Right atrium auricular region (tissue), 2 donors: ENCODE measurements at places on chromosomes 11 and 22. TPM values are rescaled to one million over a fixed set of nuclear protein-coding genes. Genes with fewer than 3 reads are reported as not detected.

DNA sequence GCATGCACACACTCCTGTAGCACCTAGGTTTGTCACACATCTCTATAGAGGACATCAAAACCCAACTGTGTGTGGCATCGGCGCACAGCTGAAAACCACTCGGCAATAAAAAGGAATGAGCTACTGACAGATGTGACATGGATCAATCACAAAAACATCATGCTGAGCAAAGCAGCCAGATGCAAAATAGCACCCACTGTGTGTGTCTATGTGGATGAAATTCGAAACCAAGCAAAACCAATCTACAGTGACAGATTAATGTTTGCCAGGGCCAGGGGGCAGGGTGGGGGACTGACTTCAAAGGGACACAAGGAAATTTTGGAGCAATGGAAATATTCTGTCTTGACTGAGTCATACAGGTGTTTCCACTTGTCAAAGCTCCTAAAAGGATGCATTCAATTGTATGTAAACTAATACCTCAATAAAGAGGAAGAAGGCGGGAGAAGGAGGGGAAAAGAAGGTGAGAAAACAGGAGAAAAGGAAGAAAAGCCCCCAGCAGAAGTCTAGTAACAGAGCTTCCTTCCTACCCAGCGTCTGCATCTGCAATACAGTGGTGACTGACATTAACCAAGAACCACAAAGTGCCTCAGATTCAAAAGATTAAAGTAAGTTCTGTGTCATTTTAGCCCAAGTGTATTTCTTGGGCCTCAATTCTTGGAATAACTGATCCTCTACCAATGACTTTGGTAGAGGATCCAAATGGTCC, 49.8 kb downstream of the PACSIN2 start:
- no peaks in the 10 kb centered on the region for H3K4me1 ChIP-seq
- H3K4me3 ChIP-seq = no peak overlapping the region
- no peak for DNase-seq
- no peak overlapping the region for H3K27ac ChIP-seq
- no peaks in the 10 kb centered on the region for H3K36me3 ChIP-seq

DNA sequence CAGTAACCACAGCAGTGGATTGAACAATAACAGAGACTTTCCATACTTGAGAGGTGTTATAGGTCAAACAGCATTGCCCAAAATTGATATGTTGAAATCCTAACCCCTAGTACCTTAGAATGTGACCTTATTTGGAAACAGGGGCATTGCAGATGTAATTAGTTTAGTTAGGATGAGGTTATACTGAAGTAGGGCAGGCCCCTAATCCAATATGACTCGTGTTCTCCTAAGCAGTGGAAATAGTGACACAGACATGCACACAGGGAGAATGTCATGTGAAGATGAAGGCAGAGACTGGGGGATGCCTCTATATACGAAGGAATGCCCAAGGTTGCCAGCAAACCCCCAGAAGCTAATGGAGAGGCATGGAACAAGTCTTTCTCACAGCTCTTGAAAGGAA, 270.5 kb downstream of the TENM4 start:
- H3K4me1 ChIP-seq = peaks cover 7% of the 10 kb centered on the region
- no peaks in the 10 kb centered on the region for H3K36me3 ChIP-seq
- H3K27ac ChIP-seq = no peak overlapping the region
- no peak overlapping the region for H3K4me3 ChIP-seq
- no peaks in the 10 kb centered on the region for H3K27me3 ChIP-seq

DNA sequence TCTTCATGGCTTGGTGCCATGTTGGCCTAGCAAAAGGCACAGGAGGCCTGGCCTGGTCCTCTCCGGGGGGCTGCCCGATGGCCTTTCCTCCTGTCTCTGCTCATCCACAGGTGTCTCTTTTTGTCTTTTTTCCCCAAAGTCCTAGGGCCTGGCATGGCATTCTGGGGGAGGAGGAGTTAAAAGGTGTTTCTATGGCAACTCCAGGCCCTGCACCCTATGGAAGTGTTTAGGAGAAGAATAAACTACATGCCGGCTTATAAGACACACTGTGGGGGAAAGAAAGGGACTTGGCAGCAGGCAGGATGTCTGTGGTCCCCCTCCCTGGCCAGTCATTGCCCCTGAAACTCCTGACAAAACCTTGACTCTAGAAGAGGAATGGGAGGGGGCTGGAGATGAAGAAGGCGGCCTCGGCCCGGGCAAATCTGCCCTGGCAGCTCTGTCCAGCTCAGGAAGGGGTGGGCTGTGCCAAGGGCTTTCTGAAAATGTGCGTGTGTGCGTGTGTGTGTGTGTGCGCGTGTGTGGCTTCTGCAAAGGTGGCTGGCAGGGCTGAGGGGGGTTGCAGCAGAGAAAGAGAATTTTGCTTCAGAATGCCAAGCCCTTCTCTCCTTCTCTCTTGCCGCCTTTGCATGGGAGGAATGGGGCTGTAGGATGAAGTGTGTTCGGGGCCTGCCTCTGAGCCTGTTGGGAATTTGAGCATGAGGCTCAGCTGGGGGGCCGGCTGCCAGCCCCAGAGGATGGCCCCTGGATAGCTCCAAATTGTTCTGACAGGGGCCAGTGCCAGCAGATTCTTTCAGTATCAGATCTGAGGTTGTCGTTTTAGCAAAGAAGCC, 3.2 kb downstream of the TIMP3 start:
- H3K4me1 ChIP-seq = no peaks in the 10 kb centered on the region
- H3K27me3 ChIP-seq = no peaks in the 10 kb centered on the region
- H3K4me3 ChIP-seq = peak overlapping the region; percentile 100
- H3K36me3 ChIP-seq = peaks cover 41% of the 10 kb centered on the region
- peak overlapping the region; percentile 97 for H3K27ac ChIP-seq

- DNase-seq = peak; percentile 70
- H3K4me3 ChIP-seq = no peak overlapping the region
- H3K36me3 ChIP-seq = peaks cover 29% of the 10 kb centered on the region
Measured at GRCh38 chr11:12235947-12236743, 125.8 kb downstream of the MICAL2 start.

Gene OR52H1
- total RNA-seq = not detected

Gene CHRNA10
- 1.0 TPM for total RNA-seq

Gene SYT7
- 19.2 TPM for total RNA-seq

Gene KCNC1
- not detected for total RNA-seq
